NCI-H1105 treated with DMSO at 0.1 percent for 48 hours (cell line): ENCODE measurements at places on chromosomes 1 and 21.

DNA sequence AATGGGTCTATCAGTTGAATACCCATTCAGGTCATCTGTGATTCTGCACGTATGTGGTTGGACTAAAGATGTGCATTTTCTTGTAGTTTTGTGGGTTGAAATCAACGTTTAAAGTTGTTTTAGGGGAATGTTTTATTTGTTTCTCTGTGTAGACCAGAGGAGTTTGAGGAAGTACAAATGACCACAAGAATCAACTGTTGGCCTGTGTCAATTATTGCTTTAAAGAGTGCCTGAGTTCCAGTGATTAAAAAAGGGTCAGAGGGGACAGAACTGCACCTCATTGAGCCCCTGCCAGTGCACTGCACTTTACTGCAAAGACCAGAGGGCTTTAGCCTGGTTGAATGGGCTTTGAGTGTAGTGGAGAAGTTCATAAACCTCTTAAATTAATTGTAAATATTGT is 190.3 kb downstream of the VPS13D start:
- DNase-seq: no peak

- DNase-seq: no peak
These were observed 24.6 kb downstream of the GALNT2 start for GRCh38 chr1:230091473-230092231.

GRCh38 chr1:153616917-153617311 is 789 bp upstream of the S100A14 start:
- DNase-seq: no peak

DNA sequence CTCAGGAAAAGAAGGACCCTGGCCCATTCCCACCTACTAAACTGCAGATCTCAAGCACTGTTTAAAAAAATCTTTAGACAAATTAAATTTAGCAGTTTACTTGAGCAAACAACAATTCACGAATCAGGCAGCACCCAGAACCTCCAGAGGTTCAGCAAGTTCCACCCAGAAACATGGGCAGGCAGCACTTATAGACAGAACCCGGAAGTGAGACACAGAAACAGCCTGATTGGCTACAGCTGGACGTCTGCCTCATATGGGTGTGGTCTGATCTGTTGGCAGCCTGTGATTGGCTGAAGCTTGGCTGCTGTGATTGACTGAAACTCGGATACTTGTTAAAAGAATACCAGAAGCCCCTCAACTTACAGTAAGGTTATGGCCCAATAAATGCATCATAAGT is 34.7 kb upstream of the COL6A2 start:
- DNase-seq: no peak

DNA sequence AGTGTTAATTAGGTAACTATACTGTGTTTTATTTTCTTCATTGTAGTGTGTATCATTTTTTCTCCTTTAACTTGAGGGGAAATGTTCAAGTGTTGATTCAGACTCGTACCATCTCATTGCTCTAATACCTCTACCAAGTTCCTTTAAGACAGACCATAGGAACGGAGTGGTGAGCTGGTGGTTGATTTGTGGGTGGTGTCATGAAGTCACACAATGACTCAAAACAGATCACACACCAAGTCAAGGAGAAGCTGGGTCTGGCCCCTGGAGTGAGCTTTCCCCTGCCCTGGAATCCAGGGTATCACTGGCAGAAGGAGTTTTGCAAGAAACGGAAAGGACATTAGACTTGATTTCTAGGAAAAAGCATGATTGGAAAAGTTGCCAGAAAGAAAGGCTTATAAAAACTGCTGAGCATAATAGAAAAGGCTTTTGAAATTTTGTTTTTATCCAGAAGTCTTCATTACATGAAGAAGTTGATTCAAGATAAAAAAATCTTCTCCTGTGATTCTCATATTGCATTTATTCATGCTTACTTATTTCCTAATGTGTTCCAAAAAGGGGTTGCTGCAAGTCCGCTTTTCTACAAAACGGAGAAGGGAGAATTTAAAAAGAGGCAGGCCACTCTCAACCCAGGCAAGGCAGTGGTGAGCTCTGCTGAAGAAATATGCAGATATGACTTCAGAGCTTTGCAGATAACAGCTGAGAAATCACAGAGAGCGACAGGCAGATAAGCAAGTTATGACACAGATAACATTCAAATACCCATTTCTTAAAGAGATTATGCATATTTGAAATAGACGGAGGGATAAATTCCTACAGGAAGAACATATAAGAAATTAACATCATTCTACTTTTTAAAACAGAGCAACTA is 79.7 kb downstream of the TBX19 start:
- DNase-seq: no peak

DNA sequence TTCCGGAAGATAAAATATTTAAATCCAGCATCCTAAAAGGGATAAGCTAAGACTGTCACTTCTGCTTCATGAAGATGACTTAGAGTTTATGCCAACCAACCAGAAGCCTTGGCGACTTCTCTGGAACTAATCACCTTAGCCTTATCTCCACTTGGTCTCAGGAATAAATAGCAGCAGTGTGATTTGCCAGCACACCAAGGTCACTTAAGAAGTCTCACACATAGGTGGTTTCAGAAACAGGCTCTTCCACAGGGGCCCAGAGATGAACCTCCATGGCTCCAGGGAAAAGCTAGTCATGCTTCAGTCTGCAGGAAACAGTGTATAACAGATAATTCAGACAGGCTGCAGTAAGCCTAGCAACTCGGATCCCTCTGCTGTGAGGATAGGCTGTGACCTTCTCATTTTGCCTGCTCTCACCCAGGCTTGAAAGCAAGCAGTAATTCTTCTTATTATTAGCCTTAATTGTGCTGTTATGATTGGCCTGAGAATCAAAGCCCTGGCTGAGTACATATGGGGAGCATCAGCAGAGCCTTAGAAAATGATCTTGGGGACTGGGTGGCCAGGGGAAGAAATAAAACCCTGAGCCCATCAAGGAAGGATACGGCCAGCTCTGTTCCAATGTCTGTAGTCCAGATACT is 84.7 kb downstream of the WLS start:
- no peak for DNase-seq

DNA sequence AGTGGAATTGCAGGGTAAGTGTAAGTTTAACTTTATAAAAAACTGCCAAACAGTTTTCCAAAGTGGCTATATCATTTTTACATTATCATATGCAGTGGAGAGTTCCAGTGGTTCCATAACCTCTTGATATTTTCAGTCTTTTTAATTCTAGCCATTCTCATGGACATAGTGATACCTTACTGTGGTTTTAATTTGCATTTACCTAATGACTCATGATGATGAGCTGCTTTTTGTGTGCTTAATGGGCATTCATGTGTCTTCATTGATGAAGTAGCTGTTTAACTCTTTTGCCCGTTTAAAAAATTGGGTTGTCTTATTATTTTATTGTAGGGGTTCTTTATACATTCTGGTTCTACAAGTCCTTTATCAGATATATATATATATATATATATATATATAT is 29.4 kb downstream of the SNX27 start:
- no peak for DNase-seq

DNA sequence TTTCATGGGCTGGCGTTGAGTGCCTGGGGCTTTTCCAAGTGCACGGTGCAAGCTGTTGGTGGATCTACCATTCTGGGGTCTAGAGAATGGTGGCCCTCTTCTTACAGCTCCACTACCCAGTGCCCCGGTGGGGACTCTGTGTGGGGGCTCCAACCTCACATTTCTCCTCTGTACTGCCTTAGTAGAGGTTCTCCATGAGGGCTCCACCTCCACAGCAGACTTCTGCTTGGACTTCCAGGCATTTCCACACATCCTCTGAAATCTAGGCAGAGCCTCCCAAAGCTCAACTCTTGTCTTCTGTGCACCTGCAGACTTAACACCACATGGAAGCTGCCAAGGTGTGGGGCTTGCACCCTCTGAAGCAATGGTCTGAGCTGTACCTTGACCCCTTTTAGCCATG is 82.1 kb downstream of the CCDC18 start:
- no peak for DNase-seq

GRCh38 chr1:10823000-10823401 is 26.6 kb upstream of the CASZ1 start:
- no peak for DNase-seq

DNA sequence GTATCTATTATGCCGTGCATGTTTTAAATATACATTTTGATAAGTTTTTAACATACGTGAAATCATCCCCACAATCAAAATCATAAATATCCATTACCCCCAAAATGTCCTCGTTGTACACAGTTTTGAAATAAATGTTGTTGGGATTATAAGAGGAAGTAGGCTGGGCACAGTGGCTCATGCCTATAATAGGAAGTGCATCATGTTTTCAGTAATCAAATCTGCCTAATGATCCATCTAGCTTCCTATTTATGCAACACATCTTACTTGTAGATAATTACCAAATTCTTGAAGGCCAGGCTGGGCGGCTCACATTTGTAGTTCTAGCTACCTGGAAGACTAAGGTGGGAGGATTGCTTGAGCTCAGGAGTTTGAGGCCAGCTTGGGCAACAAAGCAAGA is 15.0 kb upstream of the IFNGR2 start:
- DNase-seq: no peak

- DNase-seq: no peak
These were observed 11.0 kb upstream of the OLIG1 start for GRCh38 chr21:33058957-33059356.

DNA sequence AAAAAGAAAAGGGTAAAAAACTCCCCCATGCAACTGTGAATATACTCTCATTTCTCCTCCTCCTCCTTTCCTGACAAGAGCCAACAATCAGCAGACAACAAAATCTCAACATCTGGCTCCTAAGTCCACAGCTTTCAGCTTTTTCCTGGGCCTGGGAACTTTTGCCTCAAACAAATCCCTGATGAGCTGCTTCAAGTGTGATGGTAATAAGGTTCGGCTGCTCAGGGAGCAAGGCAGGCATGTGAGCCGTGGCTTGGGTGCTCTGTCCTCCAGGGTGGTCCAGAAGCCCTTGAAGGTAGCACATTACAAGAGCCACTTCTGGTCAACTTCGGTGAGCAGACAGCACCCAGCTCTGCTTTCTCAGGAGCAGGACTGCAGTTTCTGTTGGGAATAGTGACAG is 46.3 kb downstream of the ITPKB start:
- no peak for DNase-seq

DNA sequence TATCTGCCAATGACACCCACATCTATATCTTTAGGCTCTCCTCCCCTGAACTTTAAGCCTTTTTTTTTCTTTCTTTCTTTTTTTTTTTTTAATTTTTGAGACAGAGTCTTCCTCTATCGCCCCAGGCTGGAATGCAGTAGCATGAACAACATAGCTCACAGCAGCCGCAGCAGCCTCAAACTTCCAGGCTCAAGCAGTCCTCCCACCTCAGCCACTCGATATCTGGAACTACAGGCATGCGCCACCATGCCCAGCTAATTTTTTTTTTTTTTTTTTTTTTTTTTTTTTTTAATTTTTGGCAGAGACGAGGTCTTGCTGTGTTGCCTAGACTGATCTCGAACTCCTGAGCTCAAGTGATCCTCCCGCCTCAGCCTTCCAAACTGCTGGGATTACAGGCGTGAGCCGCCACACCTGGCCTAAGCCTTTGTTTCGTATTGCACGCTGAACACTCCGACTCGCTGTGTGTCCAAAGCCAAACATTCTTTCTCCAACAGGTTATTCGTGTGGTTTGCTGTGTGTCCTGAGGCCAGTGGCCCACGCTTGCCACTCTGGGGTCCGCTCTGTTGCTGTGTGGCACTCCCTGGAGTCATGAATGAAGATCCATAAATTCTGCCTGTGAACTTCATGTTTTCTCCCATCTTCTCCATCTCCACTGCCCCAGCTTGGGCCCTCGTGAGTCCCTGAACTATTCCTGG is 119.4 kb downstream of the CAMTA1 start:
- DNase-seq: no peak

GRCh38 chr1:225418598-225418997 is 9.2 kb downstream of the LBR start:
- no peak for DNase-seq

- no peak for DNase-seq
These were observed 142.4 kb downstream of the CAMTA1 start for GRCh38 chr1:6927626-6928025.

- DNase-seq: no peak
These were observed 28.9 kb downstream of the ODR4 start for GRCh38 chr1:186404454-186405051.

DNA sequence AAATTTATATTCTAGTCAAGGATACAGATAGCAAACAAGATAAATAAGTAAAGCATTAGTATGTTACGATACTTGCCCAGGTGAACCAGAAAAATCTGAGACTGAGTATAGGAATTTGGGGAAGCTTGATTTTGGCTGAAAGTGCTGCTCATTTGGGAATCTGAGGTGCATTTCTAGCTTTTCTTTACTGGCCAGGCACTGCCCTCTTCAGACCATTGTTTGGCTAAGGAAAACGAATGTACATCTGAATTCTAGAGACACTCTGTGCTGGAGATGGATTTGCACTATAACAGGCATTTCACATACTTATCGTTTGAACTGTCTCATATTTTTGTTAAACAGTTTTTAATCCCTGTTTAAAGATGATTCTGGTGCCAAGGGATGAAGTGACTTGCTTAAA is 23.4 kb downstream of the ARID1A start:
- no peak for DNase-seq

GRCh38 chr1:174682419-174683008 is 234.8 kb downstream of the GPR52 start:
- DNase-seq: no peak

DNA sequence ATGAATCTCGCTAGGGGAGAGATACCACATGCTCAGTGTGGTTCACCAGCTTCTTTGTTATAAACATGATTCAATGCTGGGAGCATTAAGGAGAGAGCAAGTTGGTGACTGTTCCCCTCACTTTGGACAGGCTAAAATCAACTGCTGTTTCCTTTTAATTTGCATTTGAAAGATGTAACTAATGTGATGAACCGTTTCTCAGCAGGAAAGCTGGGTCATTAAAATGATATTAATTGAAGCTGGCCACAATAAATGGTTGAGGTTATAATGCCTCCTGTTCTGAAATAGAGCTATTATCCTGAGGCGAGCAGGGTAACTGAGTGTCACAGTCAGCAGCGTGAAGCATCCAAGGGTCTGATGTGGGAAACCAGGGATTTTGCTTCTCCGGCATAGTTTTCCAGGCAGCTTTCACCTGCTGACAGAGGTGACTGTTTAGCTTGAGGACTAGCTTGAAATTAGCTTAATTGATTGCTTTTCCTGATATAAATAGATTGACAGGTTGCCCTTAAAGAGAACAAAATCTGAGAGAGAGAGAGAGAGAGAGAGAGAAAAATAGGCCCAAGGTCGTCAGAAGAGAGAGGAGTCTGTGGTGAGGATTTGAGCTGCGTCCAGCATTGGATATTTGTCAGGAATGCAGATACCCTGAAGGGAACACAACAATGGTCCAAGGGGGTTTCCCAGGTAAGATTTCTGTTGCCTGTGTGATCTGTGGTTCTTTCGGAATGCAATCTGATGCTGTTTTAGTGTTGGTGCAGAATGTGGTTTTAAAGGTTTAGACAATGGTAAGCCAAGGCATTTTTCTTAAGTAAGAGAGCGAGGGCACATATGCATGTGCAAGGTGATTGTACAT is 209.7 kb downstream of the PATJ start:
- peak; percentile 37 for DNase-seq

- no peak for DNase-seq
These were observed 3.3 kb upstream of the NECTIN4 start for GRCh38 chr1:161092621-161093028.

DNA sequence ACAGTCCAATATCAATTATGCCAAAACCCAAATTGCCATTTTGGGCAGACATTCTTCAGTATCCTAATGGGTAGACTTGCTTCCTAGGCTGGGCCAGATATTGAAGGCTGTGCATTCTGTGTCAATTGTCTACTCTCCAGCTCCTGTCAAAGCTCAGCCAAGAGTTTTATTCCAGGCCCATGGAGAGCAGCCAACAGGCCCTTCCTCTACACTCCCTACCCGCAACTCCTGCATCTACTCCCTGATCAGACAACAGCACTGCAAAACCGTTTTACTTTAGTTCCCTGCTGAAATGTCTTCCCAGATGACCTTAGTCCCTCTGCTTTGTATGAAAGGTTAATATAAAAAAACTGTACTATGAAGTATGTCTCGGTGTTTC is 6.6 kb upstream of the ADORA3 start:
- no peak for DNase-seq
